ENCODE measurements at places on chromosomes 11 and 22.
A peak's percentile ranks its signal among the peaks of the same experiment; 100 is the strongest.

- no peak for DNase-seq
Observed at GRCh38 chr22:23225337-23225723, 45.0 kb downstream of the BCR start.

DNA sequence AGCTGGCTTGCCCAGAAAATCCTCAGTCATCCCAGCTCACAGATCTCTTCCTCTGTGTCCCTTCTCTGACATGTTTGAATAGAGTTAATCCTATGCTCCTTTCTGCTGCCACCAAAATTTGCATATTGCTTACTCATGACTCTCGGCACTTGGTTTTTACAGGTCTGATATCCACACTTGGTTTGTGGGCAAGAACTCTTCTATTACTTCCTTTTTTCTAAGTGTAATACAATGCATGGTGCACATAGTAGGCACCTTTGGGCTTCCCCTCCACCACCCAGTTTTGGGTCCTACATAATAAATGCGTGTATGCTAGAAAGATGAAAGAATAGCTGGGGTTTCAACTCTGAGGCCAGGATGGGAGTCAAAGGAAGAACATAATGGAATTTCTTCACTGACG is 69.7 kb upstream of the GRK3 start:
- no peak for DNase-seq

- DNase-seq = no peak
Observed at GRCh38 chr22:38403812-38404211, 51.2 kb downstream of the KCNJ4 start.

- DNase-seq = no peak
Observed at GRCh38 chr22:29690476-29690875, 29.3 kb upstream of the CABP7 start.

DNA sequence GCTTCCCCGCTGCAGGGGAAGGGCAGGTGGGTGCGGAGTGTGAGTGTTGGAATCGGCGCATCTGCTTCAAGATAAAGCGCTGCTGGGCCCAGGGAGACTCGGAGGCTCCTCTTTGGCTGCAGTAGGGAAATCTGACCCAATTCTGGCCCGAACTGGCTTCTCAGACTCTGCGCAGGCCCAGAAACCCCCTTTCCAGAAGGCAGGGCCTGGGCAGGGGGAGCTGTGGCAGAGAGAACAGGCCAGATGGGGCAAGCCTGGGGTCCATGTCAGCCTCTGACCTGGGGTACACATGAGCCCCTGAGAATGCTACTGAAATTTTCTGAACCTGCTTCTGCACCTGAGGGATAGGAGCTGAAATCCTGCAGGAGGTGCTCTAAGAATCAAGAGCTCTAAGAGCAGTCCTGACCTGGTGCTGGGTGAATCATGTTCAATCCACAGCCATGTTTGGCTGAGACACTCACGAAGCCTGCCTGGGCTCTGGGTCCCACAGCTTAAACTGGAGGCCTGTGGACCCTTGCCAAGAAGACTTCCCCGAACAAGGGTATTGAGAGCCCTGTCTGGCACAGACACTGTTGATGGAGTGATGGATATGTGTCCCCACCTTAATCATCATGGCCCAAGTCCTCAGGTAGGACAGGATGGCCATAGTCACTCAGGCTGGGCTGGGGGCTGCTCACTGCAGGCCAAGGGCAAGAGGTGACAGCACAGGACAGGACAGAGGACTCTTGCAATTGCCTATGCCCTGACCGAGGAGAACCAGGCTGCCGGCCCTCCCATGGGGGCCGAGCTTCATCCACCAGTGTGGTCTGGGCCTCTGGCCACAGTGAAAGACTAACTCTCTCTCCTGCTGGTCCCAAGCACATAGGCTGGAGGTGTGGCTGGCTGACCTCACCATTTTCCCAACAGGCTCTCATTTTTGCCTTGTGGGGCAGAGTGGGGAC is 6.9 kb downstream of the RAB3IL1 start:
- DNase-seq = no peak

GRCh38 chr11:68259122-68259959 is 12.4 kb downstream of the C11orf24 start:
- no peak for DNase-seq

- no peak for DNase-seq
Observed at GRCh38 chr11:70063555-70063954, 14.6 kb upstream of the ANO1 start.

GRCh38 chr11:68524681-68525080 is 64.1 kb downstream of the PPP6R3 start:
- DNase-seq = no peak

- DNase-seq = no peak
Observed at GRCh38 chr11:119108146-119108856, 1.2 kb downstream of the C2CD2L start.

GRCh38 chr22:46119093-46119728 is 31.1 kb upstream of the PPARA start:
- DNase-seq = no peak

DNA sequence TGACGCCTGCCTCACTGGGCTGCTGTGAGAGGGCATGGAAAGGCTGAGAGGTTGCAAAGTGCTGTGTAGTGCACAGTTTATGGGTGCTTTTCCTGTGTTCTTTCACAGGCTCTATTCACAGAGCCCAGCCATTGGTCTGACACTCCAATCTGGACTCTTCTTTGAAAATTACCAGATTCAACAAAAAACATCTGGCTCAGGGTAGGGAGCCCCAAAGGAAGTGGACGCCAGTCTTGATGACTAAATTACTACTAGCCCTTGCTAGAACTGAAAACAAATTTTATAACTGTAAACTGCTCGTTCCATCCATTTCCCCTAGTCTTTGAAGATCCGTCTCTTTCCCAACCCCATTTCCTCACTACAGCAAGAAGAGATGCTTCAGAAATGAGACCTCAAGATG is 178.6 kb downstream of the TENM4 start:
- DNase-seq = no peak

GRCh38 chr11:2816523-2816922 is 69.1 kb downstream of the CDKN1C start:
- no peak for DNase-seq

DNA sequence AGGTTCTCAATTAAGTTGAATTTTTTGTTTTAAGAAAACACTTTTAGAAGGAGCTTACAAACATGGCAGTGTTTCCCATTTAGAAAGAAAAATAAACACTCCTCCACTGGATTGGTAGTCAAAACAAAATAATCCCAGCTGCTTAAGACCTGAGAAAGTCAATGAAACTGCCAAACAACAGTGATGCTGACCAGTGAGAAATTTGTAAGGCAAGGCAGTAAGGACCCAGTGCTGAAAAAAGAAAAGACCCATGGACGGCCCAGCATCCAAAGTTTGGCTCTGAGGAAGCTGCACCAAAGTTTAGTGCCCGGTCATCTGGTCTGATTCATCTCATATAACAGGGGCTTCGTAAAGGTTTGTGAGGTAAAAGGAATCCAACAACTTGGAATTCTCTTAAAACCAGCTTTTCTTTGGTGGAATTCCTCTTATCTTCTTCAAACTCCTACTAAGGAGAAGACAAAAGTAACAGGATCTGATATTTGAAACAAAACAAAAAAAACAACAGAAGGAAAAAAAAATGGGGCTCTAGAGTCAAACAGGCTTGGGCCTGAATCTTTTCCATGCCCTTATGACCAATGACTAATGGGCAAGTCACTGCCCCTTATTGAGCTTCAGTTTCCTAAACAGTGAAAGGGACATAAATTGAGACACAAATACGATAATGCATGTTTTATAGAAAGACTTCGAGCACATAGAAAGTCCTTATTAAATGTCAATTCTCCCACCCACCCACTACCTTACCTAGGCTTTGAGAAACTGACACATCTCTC is 383.0 kb upstream of the NARS2 start:
- DNase-seq = no peak

- no peak for DNase-seq
Observed at GRCh38 chr22:44026066-44026629, 2.0 kb downstream of the PARVB start.

DNA sequence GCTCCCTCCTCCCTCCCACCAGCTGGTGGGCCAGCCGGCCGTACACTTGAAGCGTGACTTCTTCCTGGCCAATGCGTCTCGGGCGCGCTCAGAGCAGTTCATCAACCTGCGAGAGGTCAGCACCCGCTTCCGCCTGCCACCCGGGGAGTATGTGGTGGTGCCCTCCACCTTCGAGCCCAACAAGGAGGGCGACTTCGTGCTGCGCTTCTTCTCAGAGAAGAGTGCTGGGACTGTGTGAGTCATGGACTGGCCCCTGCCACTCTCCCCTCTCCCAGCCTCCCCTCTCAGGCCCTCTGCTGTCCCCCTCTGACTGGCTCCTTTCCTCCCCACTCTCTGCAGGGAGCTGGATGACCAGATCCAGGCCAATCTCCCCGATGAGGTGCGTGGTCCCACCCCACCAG is 24.7 kb downstream of the CAPN1 start:
- DNase-seq = no peak

DNA sequence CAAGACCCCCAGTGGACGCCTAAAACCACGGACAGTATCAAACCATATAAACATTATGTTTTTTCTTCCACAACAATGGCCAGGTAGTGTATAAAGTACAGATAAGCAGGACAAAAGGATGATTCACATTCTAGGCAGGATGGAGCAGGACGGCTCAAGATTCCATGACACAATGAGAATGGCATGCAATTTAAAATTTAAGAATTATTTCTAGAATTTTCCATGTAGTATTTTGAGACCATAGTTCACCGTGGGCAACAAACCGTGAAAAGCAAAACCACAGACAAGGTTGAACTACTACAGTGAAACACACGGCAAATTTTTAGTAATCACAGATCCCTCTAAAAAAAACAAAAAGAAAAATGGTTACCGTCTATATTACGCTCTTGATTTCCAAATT is 7.5 kb downstream of the NARS2 start:
- DNase-seq = peak; percentile 30

GRCh38 chr11:1947592-1948237 is 583 bp downstream of the MRPL23 start:
- no peak for DNase-seq

- DNase-seq = no peak
Observed at GRCh38 chr22:32900886-32901635, 99.6 kb downstream of the TIMP3 start.

- DNase-seq = no peak
Observed at GRCh38 chr22:21981874-21982273, 713 bp downstream of the TOP3B start.

DNA sequence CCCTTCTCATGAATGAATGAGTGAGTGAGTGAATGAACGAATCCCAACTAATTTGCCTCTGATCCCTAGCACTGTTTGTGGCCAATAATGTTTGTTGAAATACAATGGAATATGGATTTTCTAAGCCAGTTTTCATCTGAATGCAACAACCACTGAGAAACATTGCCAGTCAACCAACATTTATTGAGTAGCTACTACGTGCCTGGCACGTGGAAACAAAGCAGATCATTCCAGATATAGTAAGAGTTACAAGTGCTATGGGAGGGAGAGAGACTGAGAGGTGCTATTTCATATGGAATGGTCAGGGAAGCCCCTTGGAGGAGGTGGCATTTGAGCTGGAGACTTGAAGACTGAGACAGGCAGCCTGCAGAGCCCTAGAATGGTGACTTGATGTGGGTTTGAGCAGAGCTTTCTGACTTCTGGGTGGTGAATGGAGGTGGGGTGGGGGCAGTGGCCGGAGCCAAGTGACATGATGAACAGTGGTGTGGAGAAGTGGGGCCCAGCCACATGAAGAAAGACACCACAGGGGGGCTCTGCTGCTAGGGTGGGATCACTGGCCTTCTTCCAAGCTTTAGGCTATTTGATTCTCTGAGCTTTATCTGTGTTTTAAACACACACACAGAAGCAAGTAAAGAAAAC is 35.1 kb upstream of the SMTN start:
- no peak for DNase-seq

- no peak for DNase-seq
Observed at GRCh38 chr22:35959121-35959800, 69.4 kb downstream of the RBFOX2 start.

DNA sequence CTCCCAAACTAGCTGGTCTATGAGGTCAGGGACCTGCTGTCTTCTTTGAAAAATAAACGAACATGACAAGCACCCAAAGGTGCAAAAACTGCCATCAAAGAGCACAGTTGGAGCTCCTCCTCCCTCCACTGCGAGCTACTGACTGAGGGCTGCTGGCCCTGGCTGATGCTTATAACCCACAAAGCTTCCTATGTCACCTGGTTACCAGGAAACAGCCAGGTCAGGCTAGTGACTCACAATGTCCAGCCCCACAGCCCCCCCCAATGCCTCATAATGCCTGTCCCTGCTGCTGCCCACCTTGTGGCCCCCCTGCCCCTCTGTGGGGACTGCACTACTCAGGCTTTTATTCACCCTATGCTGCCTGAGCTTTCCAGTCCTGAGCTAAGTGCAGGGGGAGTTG is at the start of gene DRICH1:
Gene DRICH1 (minus strand): TSS at position 144 of the 400 bp plus-strand sequence. CDS start 298 bp downstream, outside the sequence.
- peak; percentile 23 for DNase-seq

GRCh38 chr11:75350743-75351540 is 519 bp downstream of the ARRB1 start:
- DNase-seq = peak; percentile 39

GRCh38 chr11:124085997-124086846 is 29.0 kb upstream of the VWA5A start:
- no peak for DNase-seq

DNA sequence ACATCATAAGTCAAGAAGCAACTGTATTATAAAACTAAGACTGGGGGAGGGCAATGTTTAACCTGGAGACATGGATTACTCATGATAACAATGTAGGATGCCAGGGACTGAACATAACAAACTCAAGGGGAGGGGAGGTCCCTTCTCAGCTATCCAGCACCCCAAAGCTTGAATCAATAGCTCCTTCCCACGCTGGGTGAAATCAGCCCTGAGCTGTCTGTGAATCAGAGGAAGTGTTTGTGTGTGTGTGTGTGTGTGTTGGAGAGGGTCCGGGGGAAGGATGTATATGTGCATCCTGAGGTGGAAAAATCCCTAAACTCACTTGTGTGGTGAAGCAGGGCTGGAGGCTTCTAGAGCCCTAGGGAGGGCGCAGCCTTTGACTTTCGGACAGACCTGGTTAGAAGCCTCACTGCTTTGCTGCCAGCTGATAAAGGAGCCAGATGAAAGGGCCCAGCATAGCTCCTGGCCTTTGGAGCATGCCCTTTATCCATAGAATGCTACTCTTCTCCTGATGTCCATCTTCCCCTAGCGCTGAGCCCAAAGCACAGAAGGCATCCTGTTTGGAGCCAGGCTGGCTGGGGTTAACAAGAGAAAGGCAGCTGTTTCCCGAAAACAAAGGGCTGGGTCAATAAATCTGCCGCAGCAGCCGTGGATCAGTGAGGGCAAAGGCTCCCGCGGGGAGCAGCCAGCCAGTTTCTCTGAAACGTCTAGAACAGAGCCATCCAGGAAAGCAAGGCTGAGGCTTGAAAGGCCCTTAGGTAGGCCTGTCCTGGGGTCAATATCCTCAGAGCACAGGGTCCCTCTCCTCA is 35.8 kb downstream of the TNKS1BP1 start:
- no peak for DNase-seq

Data from urothelium cell line (cell line).